ENCODE measurements at places on chromosomes 5 and 9. TPM values are rescaled to one million over a fixed set of nuclear protein-coding genes. Genes with fewer than 3 reads are reported as not detected.
A peak's percentile ranks its signal among the peaks of the same experiment; 100 is the strongest.

Gene CD180
- 1.4 TPM for total RNA-seq

Gene APBB3
- total RNA-seq: 75.6 TPM

GRCh38 chr5:132496631-132497487, 6.3 kb upstream of the IRF1 start:
- H3K27me3 ChIP-seq: no peaks in the 10 kb centered on the region
- peaks cover 74% of the 10 kb centered on the region for H3K4me1 ChIP-seq
- H3K36me3 ChIP-seq: no peaks in the 10 kb centered on the region
- H3K4me3 ChIP-seq: peak overlapping the region; percentile 92
- peak; percentile 47 for DNase-seq
- peak overlapping the region; percentile 97 for H3K27ac ChIP-seq

- H3K36me3 ChIP-seq: no peaks in the 10 kb centered on the region
- no peak for DNase-seq
- H3K4me1 ChIP-seq: no peaks in the 10 kb centered on the region
- H3K27me3 ChIP-seq: peaks cover 19% of the 10 kb centered on the region
- H3K27ac ChIP-seq: peak overlapping the region; percentile 2
Measured at GRCh38 chr9:1013021-1013420, 36.6 kb downstream of the DMRT3 start.

DNA sequence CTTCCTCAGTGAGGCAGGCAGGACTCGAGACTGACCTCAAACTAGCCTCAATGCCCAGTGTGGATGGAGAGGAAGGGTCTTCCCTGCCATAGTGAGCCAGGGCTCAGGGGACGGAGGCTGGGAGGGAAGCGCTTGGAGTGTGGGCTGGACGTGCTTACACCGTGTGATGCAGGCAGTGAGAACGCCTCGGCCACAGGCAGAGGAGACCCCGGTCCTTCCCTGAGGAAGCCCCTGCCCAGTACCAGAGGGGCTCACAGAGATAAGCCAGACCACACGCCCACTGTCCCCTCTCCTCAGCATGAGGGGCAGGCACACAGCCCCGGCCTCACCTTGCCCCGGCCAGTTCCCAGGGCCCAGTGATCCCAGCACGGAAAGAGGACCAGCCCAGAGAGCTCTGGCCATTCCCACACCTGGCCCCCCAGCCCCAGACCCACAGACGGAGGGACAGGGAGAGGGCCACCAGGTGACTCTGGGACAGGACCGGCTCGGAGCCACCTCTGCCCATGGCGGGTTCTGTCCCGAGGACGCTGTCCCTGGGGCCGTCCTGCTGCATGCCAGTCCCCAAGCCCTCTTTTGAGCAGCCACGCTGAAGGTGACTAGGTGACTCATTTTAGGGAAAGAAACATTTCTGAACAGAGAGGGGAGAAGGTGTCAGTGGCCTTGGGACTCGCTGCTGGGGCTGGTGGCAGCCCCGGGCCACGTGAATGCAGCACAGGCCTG, 6.0 kb upstream of the NSMF start:
- no peak overlapping the region for H3K4me3 ChIP-seq
- H3K27me3 ChIP-seq: no peaks in the 10 kb centered on the region
- no peaks in the 10 kb centered on the region for H3K36me3 ChIP-seq
- H3K27ac ChIP-seq: no peak overlapping the region
- H3K4me1 ChIP-seq: peaks cover 6% of the 10 kb centered on the region

DNA sequence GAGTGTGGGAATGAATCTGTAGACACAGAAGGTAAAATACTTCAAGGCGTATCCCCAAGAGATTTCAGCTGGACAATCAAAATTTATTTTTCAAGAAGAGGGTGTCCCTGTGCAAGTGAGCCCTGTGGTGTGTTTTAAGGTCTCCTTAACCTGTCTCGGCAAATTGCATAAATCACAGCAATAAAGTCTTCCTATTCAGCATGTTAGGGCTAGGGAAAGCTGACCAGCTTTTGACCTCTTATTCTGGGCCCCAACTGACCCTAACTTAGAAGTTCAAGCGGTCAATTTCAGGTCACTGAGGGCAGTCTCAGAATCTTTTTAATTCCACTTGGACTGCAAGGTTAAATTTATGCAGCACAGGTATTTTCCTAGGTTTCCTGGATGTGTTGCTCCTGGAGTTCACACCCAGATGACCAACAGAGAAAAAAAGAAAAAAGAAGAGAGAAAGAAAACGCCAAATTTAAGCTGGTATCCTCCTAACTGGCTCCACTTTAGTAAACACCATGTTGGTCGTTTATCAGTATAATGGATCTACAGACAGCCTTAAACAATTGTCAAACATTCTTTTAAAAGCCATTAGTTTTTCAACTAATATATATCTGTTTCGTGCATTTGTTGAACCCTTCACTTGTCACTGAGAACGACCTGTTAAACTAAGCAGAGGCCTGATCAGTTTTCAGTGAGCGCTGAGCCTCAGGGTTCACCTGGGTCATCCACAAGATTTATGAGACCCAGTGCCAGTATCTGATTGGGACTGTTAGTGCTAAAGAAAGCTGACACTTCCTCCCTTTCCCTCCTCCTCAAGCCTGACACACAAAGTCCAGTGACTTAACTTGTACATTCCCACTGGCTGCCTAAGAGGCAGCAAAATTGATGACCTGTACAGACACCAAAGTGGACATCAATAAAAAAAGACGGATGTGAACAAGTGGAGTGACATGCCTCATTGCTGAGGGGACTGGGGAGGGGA, 546.1 kb downstream of the NR2F1-AS1 start:
- no peak overlapping the region for H3K4me3 ChIP-seq
- DNase-seq: no peak
- H3K36me3 ChIP-seq: no peaks in the 10 kb centered on the region

DNA sequence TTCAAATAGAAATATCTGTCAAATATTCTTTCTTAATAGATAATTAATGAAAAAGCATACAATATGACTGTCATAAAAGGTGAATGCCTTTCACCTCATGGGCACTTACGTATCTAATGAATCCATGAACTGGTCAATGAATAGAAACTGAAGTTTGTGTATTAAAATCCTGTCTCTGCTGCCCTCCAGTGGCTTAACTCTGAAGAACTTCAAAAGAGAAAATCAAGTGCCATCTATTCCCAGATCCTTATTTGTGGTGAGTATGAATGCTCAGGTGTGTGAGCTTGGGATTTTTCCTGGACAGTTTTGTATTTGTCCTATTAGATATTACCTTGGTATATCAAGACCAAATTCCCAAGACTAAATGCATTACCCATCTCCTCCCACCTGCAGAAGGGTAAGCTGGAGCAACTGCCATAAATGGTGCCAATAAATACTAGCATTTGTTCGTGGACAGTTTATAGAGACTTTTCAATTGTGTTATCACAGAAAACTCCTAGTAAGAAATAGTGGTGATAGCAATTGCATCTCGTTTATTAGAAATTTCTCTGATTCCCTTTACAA, 44.0 kb upstream of the SVEP1 start:
- H3K27me3 ChIP-seq: no peaks in the 10 kb centered on the region
- no peaks in the 10 kb centered on the region for H3K4me1 ChIP-seq
- H3K4me3 ChIP-seq: no peak overlapping the region

DNA sequence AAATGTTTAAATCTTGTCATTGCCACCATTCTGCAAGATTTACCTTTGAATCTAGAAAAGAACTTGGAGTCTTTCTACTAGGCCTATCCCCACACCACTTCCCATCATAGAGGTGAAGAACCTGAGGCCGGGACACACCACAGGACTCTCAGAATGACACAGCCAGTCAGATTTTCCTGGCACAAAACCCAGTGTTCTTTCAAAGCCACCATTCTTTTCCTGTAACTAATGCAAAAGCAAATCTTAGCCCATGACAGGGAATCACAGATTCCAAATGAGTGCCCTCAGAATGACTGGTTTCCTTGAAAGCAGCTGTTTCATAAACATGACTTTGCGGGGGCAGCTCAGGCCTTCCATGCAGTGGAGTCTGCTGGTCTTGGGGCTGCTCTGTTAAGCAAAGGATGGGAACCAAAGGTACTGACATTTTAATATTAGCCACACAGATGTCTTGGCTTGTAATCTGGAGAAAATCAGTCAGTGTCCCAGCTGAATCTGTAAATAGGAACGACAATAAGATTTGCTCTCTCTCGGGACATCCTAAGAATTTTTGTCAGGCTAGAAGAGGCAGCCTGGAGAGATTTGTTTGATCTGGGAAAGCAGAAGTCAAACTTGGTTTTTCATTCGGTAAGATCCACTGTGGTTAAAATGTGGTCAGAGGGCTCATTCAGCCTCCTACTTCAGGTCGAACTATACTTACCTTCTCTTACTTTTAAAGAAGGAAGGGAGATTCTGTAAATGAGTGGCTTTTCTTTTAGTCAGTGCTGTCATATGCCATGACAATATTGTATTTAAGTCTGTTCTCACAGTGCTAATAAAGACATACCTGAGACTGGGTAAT, 115.1 kb downstream of the PALM2AKAP2 start:
- H3K4me3 ChIP-seq: no peak overlapping the region
- no peaks in the 10 kb centered on the region for H3K27me3 ChIP-seq
- H3K4me1 ChIP-seq: no peaks in the 10 kb centered on the region
- H3K27ac ChIP-seq: no peak overlapping the region

DNA sequence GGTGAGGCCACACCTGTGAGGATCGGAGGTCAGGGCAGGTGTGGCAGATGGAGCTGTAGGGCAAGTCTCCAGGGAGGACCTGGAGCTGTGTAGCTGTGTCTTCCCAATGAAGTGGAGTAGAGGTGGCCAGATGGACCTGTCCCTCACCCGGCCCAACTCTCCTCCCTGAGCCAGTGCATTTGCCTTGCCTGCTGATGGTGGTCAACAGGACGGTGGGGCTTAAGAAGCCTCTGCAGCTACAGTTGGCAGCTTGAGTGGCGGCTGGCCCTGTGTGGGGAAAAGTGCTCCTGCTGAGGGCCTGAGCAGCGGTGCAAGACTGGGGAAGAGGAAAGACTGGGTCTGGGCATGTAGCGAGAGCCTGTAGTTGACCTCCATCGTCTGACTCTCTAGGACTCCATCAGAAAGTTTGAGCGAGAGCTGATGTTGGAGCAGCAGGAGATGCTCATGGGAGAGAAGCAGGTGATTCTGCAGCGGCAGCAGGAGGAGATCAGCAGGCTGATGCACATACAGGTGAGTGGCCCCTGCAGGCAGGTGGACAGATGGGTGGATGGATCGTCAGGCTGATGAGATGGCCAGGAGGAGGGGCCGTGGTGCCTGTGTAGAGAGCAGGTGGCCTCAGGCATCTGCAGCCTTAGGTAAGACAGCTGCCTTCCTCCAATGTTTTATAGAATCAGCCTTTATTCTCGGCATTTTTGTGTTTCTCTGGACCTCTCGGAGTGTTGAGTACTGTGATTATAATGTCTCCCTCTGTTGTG, 24.9 kb downstream of the PITX1 start:
- H3K36me3 ChIP-seq: peaks cover 4% of the 10 kb centered on the region
- H3K27me3 ChIP-seq: peaks cover 8% of the 10 kb centered on the region
- H3K27ac ChIP-seq: no peak overlapping the region
- H3K4me1 ChIP-seq: peaks cover 2% of the 10 kb centered on the region
- no peak for DNase-seq
- no peak overlapping the region for H3K4me3 ChIP-seq

DNA sequence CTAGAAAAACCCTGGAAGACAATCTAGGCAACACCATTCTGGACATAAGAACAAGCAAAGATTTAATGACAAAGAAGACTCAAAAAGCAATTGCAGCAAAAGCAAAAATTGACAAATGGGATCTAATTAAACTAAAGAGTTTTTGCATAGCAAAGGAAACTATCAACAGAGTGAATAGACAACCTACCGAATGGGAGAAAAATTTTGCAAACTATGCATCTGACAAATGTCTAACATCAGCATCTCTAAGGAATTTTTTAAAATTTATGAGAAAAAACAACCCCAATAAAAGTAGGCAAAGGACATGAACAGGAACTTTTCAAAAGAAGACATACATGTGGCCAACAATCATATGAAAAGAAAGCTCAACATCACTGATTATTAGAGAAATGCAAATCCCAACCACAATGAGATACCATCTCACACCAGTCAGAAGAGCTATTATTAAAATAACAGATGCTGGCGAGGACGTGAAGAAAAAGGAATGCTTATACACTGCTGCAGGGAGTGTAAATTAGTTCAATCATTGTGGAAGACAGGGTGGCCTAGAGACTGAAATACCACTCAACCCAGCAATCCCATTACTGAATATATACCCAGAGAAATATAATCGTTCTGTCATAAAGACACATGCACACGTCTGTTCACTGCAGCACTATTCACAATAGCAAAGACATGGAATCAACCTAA, 3.8 kb downstream of the MOCS2 start:
- H3K27me3 ChIP-seq: no peaks in the 10 kb centered on the region
- no peak overlapping the region for H3K27ac ChIP-seq
- no peak overlapping the region for H3K4me3 ChIP-seq
- peaks cover 52% of the 10 kb centered on the region for H3K4me1 ChIP-seq
- peaks cover 62% of the 10 kb centered on the region for H3K36me3 ChIP-seq

- H3K36me3 ChIP-seq: no peaks in the 10 kb centered on the region
- H3K4me1 ChIP-seq: no peaks in the 10 kb centered on the region
- peaks cover 4% of the 10 kb centered on the region for H3K27me3 ChIP-seq
- no peak overlapping the region for H3K4me3 ChIP-seq
- peak; percentile 37 for DNase-seq
- H3K27ac ChIP-seq: no peak overlapping the region
Measured at GRCh38 chr9:136309101-136309801, 5.4 kb upstream of the CCDC187 start.

GRCh38 chr5:14869668-14870164, 1.9 kb downstream of the ANKH start:
- no peak for DNase-seq
- peaks cover 47% of the 10 kb centered on the region for H3K4me1 ChIP-seq
- H3K27me3 ChIP-seq: no peaks in the 10 kb centered on the region
- H3K4me3 ChIP-seq: peak overlapping the region; percentile 94
- peaks cover 3% of the 10 kb centered on the region for H3K36me3 ChIP-seq

GRCh38 chr9:5790923-5791322, 42.0 kb downstream of the ERMP1 start:
- H3K27ac ChIP-seq: peak overlapping the region; percentile 86
- DNase-seq: no peak
- no peak overlapping the region for H3K4me3 ChIP-seq
- H3K4me1 ChIP-seq: peaks cover 17% of the 10 kb centered on the region

DNA sequence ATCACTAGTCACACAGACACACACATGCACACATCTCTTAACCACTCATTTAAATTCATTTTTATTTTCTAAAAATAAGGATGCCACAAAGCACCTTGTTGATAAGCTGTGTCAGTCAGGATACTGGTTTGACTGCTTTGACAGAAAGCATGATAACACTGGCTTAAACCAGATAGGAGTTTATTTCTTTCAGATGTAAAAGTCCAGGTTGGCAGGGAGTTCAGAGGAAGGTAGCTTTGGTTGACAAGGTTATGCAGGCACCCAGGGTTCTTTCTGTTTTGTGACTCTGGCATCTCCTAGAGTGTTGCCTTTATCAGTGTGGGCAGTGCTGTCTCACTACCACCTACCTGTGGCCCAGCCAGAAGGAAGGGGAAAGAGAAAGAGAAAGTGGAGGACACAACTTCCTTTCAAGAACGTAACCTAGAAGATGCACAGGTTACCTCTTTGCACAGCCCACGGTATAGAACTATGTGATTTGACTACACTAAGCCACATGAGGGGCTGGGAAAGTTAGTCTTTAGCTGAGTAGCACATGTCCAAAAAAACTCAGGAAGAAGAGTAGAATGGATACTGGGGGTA, 334.7 kb downstream of the OSTF1 start:
- no peaks in the 10 kb centered on the region for H3K4me1 ChIP-seq
- no peak overlapping the region for H3K4me3 ChIP-seq
- no peak overlapping the region for H3K27ac ChIP-seq
- no peaks in the 10 kb centered on the region for H3K36me3 ChIP-seq
- H3K27me3 ChIP-seq: peaks cover 16% of the 10 kb centered on the region
